ENCODE measurements at places on chromosomes 5 and 9. TPM values are rescaled to one million over a fixed set of nuclear protein-coding genes. Genes with fewer than 3 reads are reported as not detected.

Gene KCNV2
- total RNA-seq = not detected

Gene ATP10B
- total RNA-seq = not detected

Gene SMIM15
- 48.4 TPM for total RNA-seq

Gene TBC1D13
- 8.4 TPM for total RNA-seq

Gene CCDC171
- total RNA-seq = 1.7 TPM

Gene GDF9
- total RNA-seq = 0.47 TPM

Gene FBLL1
- total RNA-seq = 3.0 TPM

Gene DBH
- total RNA-seq = not detected

Gene BNIP1
- total RNA-seq = 21.0 TPM

Gene BTNL8
- not detected for total RNA-seq

Gene SPAAR
- total RNA-seq = 0.12 TPM

Gene CCDC187
- total RNA-seq = under 0.01 TPM

Gene SAP30L
- total RNA-seq = 19.4 TPM

Gene LRRC70
- 1.4 TPM for total RNA-seq

Gene ADGRD2
- not detected for total RNA-seq

Gene SURF2
- 15.6 TPM for total RNA-seq

Gene MTMR12
- 10.2 TPM for total RNA-seq

Gene REEP2
- total RNA-seq = 18.3 TPM

Gene OR13C2
- not detected for total RNA-seq

Gene FAM221B
- not detected for total RNA-seq

Gene GALNT12
- 2.2 TPM for total RNA-seq

Gene JADE2
- 23.8 TPM for total RNA-seq

Gene MYORG
- total RNA-seq = 0.35 TPM

Gene OLFML2A
- total RNA-seq = 0.98 TPM

Gene FOXD4L6
- total RNA-seq = under 0.01 TPM

Gene PCDHGA7
- total RNA-seq = 2.8 TPM

All from smooth muscle cell of the coronary artery (primary cell).